Right kidney (tissue), 9 donors: ENCODE measurements at places on chromosomes 11 and 22.

DNA sequence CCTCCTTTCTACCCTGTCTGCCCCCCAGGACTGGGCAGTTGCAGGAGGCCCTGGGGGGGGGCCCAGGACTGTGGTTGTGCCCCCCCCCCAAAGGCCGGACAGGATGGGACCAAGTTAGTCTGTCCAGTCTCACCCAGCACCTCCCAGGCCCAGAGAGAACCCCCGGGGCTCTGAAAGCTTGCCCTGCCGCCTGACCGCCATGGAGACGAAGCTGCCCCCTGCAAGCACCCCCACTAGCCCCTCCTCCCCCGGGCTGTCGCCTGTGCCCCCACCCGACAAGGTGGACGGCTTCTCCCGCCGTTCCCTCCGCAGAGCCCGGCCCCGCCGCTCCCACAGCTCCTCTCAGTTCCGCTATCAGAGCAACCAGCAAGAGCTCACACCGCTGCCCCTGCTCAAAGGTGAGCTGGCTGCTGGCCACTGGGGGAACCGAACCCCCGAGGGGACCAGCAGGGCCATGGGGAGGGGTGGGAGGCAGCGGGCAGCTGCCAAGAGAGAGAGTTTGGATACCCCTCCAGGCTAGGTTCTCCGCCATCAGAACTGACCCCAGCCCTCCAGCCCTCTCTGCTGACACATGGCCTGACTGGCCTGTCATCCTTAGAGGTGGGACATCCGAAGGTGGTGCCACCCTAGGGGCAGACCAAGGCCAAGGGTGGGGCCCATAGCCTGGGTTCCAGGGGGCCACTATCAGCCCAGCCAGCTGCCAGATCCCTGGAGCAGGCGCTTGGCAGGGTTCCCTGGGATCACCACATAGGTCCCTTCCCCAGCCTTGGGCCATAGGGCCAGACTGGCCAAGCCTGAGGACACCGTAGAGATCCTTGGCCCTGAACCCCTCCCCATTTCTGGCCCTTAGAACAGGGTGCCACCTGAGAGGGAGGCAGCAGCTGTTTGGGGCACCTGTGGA is 1.3 kb downstream of the PPP2R5B start:
- no peak for DNase-seq

- DNase-seq = no peak
Measured at GRCh38 chr11:61699737-61700160, 19.6 kb downstream of the DAGLA start.

- DNase-seq = no peak
Measured at GRCh38 chr11:126115127-126115495, 52.4 kb upstream of the CDON start.

DNA sequence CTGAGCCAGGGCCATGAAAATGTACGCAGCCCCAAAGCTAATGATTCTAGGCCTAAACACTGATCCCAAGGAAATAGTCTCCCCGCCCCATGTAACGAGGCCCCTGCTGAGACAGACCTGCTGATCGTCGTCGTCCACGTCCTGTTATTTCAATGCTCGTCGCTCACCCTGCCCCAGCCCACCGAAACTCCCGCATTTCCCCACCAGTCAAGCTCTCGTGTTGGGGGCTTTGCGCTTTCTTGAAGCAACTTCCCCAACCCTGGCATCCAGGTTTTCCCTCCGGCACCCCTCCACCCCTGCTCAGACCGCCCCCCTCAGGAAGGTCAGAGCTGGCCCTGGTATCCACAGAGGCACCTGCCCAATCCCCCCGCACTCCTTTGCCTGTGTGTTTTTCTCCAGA is 58.8 kb upstream of the LINC01488 start:
- no peak for DNase-seq

- DNase-seq = no peak
Measured at GRCh38 chr11:61280883-61281580, 14.1 kb downstream of the VWCE start.

DNA sequence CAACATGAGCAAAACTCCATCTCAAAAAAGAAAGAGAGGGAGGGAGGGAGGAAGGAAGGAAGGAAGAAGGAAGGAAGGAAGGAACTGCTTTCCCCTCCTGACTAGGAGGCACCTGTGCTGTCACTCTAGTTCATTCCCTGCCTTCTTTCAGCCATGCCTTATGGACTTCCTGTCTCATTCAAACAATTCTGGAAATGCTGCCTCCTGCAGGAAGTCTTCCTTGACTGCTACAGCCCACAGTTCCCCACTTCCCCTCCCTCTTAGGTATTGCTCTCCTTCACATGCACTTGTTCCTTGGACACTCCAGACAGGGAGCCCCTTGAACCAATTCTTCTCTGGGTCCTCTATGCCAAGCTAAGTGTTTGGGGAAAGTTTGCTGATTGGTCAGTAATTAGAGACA is 31.6 kb upstream of the WNT11 start:
- DNase-seq = no peak

DNA sequence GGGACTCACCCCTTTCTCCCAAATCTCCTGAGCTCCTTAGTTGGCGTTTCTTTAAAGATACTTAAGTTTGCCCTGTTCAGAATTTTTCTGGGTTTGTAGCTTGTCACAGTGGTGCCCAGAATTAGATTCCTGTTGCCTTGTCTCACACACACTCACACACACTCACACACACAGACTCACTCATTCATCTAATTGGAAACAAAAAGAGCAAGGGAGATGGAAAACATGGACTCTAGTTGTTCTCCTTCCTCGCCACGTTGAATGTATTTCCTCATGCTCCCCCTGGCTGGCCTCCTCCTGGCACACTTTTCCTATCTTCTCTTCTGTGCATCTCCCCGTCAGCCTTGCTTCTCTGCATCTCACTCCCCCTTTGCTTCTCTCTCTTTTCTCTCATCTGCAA is 752.3 kb downstream of the NTM start:
- no peak for DNase-seq

GRCh38 chr11:34065505-34066203 is 14.1 kb downstream of the CAPRIN1 start:
- no peak for DNase-seq

GRCh38 chr11:832529-833113 is at the start of gene CD151:
Gene CD151 (plus strand): TSS chr11:832952. CDS start chr11:836070, 3,118 bp downstream.
- DNase-seq = peak; percentile 85

DNA sequence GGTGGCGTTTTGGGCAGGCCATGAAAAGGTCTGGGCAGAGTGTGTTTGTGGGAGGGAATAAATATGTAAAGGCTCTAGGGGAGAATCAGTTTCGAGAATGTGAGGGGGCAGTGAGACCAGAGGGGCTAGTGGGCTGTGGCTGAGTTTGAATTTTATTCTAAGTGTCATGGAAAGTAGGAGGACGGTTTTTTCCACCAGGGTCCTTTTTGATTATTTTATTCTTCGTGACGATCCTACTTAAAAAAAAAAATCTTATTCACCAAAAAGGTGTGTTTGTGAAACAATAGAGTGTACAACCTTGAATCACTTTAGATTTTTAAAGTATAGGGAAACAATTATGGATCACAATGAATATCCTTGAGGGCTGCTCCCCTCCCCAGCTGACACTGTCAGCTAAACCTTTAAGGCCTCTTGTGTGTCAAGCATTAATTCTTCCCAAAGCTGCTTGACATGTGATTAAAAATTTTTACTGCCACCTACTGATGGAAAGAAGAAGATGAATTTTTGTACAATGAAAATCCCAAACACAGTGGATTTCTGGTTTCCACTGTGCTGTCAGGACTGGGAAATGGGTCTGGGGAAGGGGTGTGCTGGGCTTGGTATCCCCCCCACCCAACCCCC is 107.5 kb upstream of the OR4B1 start:
- peak; percentile 31 for DNase-seq

DNA sequence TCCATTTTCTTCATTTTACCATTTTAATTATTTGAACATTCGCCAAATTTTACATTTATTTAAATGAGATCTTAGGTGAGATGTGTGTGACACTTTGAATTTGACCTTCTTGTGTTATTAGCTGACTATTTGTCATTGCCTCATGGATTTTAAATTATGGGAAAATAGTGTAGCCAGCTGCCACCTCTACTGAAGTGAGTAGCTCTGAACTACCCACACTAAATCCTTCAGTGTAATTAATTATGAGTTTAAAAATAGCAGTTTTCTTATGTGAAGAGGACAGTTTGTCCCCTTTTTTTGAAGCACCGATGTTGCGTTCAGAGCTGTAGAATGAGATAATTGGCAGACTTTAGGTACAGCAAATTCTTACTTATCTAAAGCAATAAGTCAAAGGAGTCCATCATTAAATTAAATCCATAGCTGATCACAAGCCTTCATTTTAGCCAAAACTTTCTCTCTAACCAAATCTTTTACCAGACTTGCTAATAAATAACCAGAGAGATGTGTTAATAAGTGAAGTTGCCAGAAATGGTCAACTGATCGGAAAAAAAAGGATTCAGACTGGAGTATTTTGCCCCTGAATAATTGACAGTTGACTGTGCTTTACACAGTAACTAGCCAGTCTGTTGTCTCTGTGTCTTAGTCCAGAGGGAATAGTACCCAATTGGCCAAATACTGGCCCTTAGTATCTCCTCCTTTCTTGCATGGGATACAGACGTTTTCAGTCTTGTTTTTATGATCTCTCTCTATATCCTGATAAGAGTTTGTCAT is 75.0 kb downstream of the ZC3H12C start:
- no peak for DNase-seq

DNA sequence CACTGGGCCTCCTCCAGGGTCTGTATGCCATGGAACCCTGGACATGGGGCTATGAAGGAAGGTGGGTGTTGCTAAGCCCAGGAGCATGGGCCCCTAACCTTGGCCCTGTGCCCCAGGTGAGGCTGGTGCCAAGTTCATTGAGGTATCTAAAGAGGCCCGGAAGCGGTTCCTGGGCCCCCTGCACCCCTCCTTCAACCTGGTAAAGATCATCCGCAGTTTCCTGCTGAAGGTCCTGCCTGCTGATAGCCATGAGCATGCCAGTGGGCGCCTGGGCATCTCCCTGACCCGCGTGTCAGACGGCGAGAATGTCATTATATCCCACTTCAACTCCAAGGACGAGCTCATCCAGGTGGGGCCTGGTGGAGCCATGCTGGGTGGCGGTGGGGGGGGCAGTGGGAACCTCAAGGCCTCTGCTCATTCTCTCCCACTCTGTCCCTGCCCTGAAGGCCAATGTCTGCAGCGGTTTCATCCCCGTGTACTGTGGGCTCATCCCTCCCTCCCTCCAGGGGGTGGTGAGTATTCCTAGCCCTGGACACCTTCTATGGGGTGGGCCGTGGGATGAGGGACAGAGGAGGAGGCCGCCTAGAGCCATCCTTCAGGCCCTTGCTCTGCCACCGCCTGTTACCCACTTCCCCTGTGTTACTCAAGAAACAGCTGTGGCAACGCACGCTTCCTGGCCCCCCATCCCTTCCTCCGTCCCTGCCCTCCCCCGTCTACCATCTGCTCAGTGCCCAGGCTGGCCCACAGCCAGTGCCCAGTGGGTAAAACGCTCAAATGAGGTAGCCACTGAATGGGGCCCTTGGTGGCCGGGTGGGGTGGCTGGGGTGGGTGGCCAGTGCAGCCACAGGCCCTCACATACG is 3.0 kb downstream of the PNPLA2 start:
- DNase-seq = no peak

DNA sequence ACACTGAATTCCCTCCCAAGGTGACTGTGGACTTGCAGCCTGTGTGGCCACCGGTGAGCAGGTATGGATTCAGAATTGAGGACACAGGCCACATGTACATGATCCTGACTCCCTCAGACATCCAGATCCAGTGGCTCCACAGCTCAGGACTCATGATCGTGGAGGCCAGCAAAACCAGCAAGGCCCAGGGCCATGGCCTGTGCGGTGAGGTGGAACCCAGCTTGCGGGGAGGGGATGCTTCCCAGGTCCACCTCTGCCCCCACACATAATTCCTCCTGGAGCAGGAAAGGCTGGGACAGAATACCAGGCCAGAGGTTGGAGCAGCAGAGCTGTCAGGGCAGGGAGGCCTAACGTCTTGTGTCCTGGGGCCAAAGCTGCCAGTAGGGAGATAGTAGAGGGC is 82.1 kb downstream of the OTOG start:
- DNase-seq = no peak

DNA sequence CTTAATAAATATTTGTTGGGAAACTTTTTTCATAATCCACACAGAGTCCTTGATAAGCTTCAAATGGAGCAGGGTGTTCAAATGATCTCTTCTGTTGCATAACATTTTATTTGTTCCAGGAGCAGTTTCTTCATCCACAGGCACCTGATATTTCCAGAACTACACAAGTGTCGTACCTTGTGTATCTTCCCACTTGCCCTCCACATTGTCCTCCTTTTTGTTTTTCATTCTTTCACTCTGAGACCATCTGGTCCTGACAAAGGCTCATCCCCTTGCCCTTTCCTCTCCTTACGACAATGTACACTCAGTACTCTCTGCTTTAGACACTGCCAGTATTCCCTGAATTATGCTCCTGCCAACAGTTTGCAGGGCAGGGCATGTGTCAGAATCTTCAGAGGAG is 5.2 kb upstream of the AMOTL1 start:
- no peak for DNase-seq

DNA sequence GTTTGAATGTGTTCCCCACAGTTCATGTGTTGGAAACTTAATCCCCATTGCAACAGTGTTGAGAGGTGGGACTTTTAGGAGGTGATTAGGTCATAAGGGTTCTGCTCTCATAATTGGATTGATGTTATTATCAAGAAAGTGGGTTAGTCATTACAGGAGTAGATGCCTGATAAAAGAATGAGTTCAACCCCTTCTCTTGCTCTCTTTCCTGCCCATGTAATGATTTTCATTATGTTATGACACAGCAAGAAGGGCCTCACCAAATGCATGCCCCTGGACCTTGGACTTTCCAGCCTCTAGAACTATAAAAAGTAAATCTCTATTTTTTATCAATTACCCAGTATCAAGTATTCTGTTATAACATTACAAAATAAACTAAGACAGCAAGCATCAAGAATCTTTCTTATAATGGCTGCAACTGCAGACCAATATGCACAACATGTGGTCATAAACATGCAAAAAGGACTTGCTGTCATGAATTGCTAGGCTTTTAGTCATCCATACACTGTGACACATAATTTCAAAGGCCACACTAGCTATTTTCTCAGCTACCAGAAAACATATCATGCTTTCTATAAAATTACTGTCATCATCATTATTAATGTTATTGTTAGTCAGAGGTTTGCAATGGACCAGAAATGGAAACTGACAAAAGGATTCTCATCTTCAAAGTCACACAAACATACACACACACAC is 99.9 kb upstream of the GUCY1A2 start:
- no peak for DNase-seq
